ENCODE measurements at places on chromosomes 6 and 20.

DNA sequence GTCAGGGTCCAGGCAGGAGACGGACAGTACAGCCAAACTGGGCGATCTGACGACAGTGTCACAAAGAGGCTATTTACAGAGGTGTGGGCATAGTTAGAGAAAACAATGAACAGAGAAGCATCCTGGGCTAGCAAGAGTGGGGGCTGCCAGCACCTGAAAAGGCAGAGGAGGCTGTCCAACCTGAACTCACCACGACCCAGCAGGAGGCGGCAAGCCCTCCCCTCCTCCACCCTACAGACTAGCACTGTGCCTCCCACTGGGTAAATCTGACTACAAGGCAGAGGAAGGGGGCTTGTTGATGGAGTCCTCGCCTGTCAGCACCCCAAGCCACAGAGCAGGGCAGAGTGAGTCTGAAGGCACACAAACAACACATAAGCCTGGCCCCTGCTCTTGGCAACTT, 52.8 kb upstream of the CDYL start:
- DNase-seq: no peak

- no peak for DNase-seq
These were observed 19.5 kb downstream of the NHLRC1 start for GRCh38 chr6:18102783-18103509.

DNA sequence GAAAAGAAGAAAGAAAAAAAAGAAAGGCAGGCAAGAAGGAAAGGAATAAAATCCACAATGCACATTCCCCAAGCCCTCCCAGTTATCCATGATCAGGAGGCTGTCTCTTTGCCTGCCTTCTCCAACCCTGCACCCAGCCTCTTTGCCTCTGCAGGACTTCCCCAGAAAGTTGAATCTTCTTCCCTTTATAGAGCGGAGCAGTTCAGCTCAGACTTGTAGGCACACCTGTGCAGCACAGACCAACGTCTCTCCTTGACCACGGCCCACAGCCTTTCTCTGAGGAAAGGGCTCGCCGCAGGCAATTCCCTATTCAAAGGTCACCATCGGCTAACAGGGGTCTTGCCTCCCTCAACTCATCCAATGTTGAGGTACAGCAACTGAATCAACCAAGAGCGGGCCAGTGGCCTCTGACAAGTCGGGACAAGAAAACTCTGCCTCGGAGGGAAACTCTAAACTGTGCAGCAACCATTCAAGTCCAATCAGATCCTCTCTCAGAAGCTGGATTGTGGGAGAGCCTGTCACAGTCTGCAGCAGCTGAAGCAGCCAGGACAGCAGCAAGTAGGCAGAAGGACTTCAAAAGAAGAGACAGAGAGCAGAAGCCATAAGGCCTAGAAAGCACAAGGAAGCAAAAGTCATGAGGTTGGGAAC, 529.2 kb upstream of the JARID2 start:
- no peak for DNase-seq

- DNase-seq: no peak
These were observed 12.1 kb upstream of the SERINC3 start for GRCh38 chr20:44533928-44534327.

DNA sequence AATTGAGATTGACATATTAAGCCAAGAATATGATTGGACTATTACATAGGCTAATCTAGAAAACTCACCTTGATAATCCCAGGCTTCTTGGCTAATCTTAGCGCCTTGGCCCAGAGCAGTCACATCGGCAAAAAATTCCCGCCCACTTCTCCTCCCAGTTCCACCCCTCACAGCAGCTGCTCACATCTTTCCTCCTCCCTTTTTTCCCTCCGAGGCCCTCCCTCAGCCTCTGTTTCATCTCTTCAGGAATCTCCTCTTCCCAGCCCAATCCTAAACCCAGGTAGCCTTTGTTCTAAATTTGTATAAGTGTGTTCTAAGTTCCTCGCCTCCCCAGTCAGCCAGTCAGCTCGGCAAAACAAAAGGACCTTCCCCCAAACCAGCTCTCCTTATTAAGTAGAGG, 184.3 kb downstream of the PRKN start:
- DNase-seq: no peak

- no peak for DNase-seq
These were observed 35.2 kb upstream of the BPIFA2 start for GRCh38 chr20:33132513-33133372.

GRCh38 chr6:150273457-150274309, 95.1 kb upstream of the IYD start:
- DNase-seq: no peak

DNA sequence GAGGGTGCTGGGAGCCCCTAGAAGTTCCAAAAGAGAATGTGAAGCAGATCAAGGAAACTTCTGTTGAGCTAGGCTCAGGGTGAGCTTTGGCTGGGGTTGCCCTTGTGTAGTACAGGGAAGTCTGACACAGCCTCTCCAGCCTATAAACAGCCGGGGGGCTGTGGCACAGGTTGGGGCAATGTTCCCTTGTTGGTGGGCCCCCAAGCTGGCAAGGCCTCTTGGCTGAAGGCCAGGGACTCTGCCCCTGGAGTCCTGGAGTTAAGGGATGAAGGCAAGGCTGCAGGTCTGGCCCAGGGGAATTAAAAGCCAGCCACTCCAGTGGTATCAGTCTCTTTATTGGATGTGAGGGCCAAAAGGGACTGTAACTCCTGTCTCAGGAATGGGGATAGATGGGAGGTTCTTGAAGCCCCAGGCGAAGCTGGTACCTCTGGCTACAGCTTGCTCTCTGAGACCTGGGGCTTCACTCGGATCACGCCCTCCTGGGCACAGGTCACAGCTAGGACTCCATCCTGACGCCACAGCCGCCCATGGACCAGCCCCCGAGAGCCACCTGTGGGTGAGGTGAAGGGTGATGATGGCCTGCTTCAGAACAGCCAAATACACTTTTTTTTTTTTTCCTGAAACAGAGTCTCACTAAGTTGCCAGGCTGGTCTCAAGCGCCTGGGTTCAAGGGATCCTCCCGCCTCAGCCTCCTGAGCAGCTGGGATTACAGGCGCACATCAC, 8.0 kb downstream of the SNX21 start:
- DNase-seq: no peak

DNA sequence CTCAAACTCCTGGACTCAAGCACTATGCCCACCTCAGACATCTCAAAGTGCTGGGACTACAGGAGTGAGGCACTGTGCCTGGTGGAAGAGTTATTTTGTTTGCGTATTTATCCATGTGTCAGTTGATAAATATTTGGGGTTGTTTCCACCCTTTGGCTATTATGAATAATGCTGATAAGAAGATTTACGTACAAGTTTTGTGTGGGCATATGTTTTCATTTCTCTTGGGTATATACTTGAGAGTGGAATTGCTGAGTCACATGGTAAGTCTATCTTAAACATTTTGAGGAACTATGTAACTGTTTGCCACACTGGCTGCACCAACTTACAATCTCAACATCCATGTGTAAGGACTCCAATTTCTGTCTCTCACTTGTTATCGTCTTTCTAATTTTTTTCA, 200.3 kb downstream of the RNGTT start:
- DNase-seq: no peak

GRCh38 chr6:14200047-14200446, 82.5 kb downstream of the CD83 start:
- DNase-seq: no peak

- DNase-seq: no peak
These were observed 142.9 kb downstream of the ADGRB3 start for GRCh38 chr6:68777956-68778355.

DNA sequence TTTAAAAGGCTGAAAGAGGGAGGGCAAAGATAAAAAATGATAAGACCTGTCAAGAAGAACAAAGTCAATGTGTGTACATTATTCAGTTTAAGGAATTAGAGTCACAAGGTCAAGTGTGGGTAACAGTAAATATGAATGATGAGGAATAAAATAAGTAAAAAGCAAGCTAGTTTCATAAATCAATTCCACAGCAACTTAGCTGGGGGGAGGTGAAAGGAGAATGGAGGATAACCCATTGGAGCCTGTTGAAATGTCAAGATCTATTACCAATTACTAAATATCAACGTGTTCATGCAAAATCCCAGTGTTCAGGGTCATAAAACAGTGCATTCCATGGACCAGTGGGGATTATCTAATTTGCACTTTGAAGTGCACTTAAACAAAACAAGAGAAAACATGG, 242.9 kb downstream of the TBX18 start:
- no peak for DNase-seq

- DNase-seq: no peak
These were observed 711.1 kb downstream of the HDGFL1 start for GRCh38 chr6:23280437-23280836.

DNA sequence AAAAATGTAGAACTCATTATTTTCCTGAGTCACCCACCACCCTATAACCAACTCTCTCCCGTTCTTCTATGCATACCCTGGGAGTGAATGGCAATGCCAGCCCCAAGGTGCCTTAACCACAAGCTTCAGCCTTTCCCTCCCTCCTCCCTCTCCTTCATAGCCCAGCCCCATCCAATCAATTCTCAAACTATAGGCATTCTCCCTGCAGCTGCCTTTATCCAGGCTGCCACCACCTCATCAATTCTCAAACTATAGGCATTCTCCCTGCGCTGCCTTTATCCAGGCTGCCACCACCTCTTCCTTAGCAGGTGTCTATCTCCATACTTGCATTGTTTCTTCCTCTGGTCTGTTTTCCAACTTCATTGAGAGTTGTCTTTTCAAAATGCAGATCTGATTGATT, 77.1 kb downstream of the PLEKHG1 start:
- DNase-seq: no peak

GRCh38 chr6:19552076-19552475, 285.1 kb upstream of the ID4 start:
- no peak for DNase-seq

- no peak for DNase-seq
These were observed 696 bp upstream of the SIRPA start for GRCh38 chr20:1894471-1894950.

DNA sequence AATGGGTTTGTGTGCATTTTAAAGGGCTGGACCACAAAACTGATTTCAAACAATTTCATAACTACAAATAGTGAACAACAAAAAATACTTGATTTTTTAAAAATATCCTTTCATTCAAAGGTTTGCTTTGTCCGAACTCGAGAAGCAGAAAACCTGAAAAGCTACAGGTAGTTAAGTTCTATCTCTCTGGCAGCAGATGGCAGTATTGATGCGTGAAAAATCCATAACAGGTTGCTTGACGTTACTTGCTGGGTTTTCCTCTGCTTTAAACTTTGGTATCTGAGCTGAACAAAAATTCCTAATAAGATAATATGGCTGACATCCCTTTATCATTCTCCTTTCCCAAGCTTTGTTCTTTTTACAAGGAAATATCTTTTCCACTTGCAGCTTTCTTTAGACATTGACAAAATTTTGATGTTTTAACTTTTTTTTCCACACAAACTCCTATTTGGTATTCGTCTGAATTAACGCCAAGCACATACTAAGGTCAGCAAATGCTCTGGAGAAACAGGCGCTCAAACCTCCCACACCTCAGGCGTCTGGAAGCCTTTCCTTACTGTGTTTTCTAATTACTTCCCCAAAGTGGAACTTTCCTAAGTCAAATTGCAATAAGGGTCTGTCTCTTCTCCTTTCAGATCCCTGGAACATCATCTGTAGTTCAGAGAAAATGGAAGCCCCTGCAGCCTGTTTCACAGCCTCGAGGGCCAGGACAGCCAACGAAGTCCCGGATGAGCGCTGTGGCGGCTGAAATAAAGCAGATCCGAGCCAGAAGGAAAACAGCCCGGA, 50.3 kb upstream of the GFRAL start:
- DNase-seq: no peak

DNA sequence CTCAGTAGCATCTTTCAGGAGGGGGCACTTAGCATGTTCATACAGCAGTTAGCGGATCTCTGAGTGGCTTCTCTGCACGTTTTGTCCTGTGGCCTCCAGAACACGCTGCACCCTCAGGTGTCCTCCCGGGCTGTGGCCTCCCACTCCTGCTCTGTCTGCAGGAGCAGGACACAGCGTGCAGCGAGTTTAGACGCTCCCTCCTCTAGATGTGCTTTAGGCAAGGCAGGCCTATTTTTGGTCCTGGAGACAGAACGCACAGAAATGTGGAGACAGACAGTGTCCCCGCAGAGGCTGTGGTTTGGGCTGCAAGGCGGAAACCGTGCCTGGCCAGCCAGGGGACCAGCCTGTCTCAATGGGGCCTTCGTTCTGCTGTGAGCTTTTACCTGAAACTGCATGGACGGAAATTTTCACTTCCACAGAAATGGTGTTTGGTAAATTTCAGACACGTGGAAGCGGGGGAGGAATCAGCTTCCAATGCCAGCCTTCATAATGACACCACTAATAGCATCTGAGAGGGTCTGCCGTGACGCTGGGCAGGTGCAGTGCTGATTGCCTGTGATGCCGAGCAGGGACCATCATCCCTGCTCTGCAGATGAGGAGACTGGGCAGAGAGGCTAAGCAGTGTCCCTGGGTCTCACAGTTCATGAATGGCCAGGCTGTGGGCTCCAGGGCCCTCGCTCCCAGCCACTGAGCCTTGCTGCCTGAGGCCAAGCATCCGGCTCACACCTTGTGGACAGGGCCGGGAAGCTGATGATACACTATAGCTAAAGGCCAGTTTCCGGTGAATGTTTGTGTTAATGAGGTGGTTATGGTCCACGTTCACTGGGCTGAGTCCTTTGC, 120.9 kb downstream of the SYCP2 start:
- no peak for DNase-seq

DNA sequence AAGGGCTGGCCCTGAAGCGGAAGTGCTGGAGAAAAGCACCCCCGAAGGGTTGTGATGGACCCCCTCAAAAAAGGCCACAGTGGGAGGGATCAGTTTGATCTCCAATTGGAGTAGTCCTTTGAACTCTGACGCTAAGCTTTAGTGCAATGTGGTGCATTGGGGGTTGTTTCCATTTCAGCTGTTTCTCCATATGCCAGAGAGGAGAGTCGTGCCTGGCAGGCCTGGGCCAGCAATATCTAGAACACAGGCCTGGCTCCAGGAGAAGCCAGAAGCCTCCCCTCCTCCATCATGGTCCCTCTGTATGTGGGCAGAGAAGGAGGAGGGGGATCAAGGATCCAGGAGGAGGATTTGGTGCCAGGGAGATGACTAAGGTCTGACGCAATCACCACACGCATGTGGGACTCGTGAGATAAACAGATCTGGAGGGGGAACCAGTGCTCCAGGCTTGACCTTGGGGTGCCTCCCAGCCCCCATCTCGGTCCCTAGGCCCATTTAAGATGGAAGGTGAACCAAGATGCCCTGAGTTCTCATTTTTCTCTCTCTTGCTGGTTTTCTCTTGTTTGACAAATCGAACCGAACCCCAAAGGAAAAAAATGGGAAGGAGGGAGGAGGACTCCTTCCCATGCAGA, 517.4 kb upstream of the JARID2 start:
- no peak for DNase-seq

DNA sequence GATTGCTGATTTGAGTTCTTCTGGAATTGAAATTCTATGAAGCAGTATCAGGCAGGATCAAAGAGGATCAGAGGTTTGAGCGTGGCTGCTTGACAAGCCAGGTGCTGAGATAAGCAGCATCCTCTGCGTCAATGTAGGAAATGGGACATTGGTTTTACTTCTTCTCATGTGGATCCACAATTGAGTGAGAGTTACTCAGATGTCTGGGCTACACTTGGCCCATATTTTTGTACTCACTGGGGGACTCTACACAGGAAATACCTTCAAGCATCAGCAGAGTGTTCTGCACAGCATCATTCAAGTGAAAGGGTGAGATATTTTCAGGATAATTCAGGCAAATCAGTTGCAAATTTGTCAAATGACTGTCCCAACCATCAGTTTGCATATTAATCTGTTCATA, 613.9 kb upstream of the ARID1B start:
- DNase-seq: no peak

GRCh38 chr6:122372647-122373046, 26.8 kb upstream of the HSF2 start:
- DNase-seq: no peak
